ENCODE measurements at places on chromosomes 12 and 14. TPM values are rescaled to one million over a fixed set of nuclear protein-coding genes. Genes with fewer than 3 reads are reported as not detected.

The A2M gene
- total RNA-seq = 640 TPM

The RPL10L gene
- not detected for total RNA-seq

DNA sequence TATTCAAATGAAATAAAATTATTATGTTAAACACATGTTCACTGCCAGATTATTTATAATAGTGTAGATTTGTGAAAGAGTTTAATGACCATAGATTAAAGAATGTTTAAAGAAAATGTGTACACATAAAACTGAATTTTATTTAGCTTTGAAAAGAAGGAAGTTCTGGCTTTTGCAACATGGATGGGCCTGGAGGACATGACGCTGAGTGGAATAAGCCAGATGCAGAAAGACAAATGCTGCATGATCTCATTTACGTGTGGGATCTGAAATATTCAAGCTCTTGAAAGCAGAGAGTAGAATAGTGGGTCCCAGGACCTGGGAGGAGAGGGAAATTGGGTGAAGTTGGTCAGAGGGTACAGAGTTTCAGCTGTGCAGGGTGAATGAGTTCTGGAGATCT lies 1261.2 kb downstream of the TMEM121 start:
- DNase-seq = no peak

The DCN gene
- 1,037 TPM for total RNA-seq

DNA sequence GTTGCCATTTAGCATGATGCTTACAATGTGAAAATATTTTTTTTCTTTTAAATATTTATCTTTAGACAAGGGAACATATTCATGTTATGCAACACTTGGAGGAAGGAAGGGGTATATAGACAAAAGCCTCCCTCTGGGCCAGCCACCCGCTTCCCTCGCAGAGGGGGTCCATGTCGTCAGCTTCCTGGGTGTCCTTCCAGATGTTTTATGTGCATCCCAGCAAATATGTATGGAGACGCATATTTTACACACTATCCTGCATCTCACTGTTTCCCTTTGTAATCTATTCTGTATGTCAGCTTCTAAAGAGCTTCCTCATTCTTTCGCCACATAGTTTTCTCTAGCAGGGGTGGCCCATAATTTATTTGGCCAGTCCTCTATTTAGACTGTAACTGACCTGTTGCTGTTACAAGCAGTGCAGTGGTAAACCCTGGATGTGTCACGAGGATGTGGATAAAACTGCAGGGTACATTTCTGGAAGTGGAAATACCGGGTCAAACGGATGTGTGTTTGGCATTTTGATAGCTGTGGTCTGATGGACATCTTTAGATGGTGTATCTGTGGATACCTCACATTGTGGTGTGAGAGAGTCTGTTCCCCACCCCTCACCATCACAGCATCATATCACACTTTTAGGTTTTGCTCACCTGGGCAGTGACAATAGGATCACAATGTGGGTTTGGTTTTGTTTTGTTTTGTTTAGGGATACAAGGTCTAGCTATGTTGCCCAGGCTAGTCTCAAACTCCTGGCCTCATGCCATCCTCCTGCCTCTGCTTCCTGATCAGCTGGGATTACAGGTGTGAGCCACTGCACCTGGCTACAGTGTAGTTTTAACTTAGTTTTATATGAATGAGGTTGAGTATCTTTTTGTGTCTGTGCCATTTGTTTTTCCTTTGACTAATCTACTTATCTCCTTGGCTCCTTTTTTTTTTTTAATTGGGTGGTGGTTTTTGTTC lies 31.6 kb downstream of the FAM222A start:
- DNase-seq = peak; percentile 2
